ENCODE measurements at places on chromosomes 7 and 10. TPM values are rescaled to one million over a fixed set of nuclear protein-coding genes. Genes with fewer than 3 reads are reported as not detected.

SHH gene
- total RNA-seq: 0.20 TPM

SLC39A12 gene
- total RNA-seq: not detected

SPACDR gene
- total RNA-seq: 1.2 TPM

ARHGAP22 gene
- total RNA-seq: 86.9 TPM

GRID1 gene
- not detected for total RNA-seq

EN2 gene
- not detected for total RNA-seq

THAP5 gene
- 12.8 TPM for total RNA-seq

CADPS2 gene
- 115 TPM for total RNA-seq

PRSS37 gene
- not detected for total RNA-seq

AUTS2 gene
- total RNA-seq: 0.28 TPM

IKZF1 gene
- total RNA-seq: under 0.01 TPM

PPP1R17 gene
- not detected for total RNA-seq

CALML5 gene
- total RNA-seq: not detected

ADIRF gene
- 36.5 TPM for total RNA-seq

NODAL gene
- total RNA-seq: not detected

DEPP1 gene
- total RNA-seq: 395 TPM

ABCB1 gene
- total RNA-seq: 5.1 TPM

BMPER gene
- total RNA-seq: 0.46 TPM

CHAT gene
- not detected for total RNA-seq

FAM237B gene
- not detected for total RNA-seq

ITPRID1 gene
- total RNA-seq: not detected

MYH16 gene
- total RNA-seq: 0.53 TPM

CALY gene
- not detected for total RNA-seq

AKR1C4 gene
- not detected for total RNA-seq

C7orf57 gene
- total RNA-seq: 0.11 TPM

PNLIPRP1 gene
- total RNA-seq: not detected

UCMA gene
- total RNA-seq: not detected

PRTFDC1 gene
- total RNA-seq: 22.5 TPM

CCDC7 gene
- total RNA-seq: 11.4 TPM

HOXA13 gene
- total RNA-seq: not detected

CCAR1 gene
- 40.4 TPM for total RNA-seq

HOXA4 gene
- total RNA-seq: 0.74 TPM

CHCHD3 gene
- total RNA-seq: 91.3 TPM

ZPBP gene
- not detected for total RNA-seq

SFXN4 gene
- total RNA-seq: 16.7 TPM

Measured in pulmonary artery endothelial cell (primary cell).